ENCODE measurements at places on chromosomes 3 and 15. TPM values are rescaled to one million over a fixed set of nuclear protein-coding genes. Genes with fewer than 3 reads are reported as not detected.

DNA sequence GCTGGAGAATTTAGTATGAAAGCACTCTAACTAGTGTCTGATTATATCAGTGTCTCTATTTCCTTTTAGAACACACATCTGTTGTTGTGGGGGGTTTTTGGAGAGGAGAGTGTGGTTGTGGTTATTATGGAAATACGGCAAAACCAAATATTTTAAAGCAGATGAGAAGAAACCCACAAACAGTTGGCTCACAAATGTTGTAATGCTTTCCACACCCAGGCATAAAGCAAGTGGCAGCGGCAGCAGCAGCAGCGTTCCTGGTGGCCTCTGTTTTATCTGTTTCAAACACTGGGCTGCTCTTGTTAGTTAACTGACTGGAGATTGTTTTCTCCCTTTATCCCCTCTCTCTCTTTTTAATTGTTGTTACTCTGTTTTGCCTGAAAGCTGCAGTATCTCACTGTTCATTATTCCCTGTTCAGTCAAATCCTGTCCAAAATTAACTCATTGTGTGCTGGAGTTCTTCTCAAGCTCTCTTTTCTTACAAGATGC, 1045.5 kb upstream of the NR2F2 start:
- DNase-seq = no peak

DNA sequence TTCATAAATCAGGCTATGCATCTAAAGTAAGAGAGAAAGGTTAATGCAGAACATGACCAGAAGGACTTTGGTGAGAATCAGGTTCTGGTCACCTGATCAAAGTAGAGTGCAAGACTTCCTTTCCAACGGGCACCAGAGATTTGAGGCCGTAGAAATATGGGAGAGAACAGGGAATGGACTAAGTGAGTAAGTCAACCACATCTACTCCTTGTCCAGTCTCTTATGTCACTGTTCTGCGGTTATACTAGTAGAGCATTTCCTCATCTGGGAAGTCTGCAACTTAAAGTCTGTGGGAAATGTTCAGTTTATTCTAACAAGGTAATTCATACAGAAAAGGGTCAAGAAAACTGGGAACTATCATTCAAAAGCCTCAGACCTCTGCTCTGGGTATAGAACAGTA, 232.8 kb downstream of the CPNE4 start:
- DNase-seq = no peak

- no peak for DNase-seq
These were observed 330.4 kb upstream of the NDN start for GRCh38 chr15:24017470-24017869.

The ATP2B2 gene
- not detected for total RNA-seq

The SNX33 gene
- 5.1 TPM for total RNA-seq

- DNase-seq = no peak
These were observed 126.7 kb downstream of the MTHFS start for GRCh38 chr15:79769933-79770759.

GRCh38 chr3:10248984-10249748, 907 bp downstream of the TATDN2 start:
- DNase-seq = peak; percentile 71

The NAALADL2 gene
- not detected for total RNA-seq

The TMEM40 gene
- total RNA-seq = 5.3 TPM

The ATP13A4 gene
- 1.3 TPM for total RNA-seq

The ARPP19 gene
- 147 TPM for total RNA-seq

DNA sequence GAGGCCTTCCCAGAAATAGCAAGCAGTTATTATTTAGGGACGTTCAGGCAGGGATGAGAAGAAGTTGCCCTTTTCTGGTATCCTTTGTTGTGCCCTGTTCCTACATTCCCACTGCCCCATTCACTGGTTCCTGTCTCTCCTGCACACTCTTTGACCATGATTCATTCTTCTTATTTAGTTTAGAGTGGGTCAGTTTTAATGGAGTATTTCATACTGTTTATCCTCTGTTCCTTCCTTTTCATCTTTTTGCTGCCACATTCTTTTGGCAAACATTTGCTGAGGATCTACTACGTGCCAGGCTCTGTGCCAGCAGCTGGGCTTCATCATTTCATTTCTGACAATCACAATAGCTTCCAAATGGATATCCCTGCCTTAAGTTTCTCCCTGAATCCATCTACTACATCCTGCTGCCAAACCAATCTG, 11.8 kb upstream of the EID1 start:
- DNase-seq = no peak

DNA sequence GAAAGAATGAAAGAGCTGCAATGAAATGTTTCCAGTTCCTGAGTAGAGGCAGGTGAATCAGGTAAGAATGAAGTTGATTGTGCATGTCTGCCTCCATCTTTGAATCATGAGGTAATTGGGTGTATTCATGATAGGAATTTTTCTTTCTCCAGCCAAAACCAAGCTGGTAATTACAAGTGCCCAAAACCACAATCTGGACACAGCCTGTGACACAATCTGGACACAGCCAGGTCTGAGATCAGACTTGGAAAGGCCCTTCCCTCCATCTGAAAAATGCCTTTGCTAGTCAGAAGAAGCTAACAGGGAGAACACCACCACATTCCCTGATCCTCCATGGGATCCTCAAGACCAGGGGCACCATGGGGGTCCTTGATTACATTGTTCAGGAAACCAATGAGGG, 338.5 kb upstream of the THBS1 start:
- DNase-seq = no peak

GRCh38 chr3:36956155-36956554, 11.3 kb upstream of the TRANK1 start:
- no peak for DNase-seq

The B3GALNT1 gene
- total RNA-seq = 2.0 TPM
